ENCODE measurements at places on chromosomes 1 and 21.

- DNase-seq, result no peak
Observed at GRCh38 chr1:56464294-56464693, 115.1 kb downstream of the PLPP3 start.

DNA sequence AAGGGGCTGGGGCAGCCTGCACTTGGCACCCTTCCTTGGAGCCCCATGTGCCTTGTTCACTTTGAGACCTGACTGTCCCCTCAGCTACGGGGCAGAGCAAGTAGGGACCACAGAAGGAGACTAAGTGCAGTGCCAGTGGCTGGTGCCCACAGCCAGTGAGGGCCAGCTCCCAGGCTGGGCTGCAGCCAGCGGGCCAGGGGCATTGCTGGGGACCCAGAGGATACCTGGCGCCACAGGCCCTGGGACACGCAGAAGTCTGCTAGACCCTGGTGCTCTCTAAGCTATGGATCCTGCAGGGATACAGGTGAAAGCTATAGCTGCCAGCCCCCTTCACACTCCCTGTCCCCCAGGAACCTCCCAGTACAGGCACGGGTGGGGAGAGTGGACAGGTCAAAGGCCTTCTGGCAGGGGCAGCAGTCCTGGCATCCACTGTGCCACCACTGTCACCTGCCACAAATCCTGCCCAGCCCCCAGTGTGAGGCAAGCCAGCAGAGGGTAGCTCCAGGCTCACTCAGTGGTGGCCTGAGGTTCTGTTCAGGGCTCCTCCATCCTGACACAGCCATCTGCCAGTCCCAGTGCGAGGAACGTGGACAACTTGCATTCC lies 1.3 kb downstream of the CLCNKA start:
- DNase-seq, result no peak

DNA sequence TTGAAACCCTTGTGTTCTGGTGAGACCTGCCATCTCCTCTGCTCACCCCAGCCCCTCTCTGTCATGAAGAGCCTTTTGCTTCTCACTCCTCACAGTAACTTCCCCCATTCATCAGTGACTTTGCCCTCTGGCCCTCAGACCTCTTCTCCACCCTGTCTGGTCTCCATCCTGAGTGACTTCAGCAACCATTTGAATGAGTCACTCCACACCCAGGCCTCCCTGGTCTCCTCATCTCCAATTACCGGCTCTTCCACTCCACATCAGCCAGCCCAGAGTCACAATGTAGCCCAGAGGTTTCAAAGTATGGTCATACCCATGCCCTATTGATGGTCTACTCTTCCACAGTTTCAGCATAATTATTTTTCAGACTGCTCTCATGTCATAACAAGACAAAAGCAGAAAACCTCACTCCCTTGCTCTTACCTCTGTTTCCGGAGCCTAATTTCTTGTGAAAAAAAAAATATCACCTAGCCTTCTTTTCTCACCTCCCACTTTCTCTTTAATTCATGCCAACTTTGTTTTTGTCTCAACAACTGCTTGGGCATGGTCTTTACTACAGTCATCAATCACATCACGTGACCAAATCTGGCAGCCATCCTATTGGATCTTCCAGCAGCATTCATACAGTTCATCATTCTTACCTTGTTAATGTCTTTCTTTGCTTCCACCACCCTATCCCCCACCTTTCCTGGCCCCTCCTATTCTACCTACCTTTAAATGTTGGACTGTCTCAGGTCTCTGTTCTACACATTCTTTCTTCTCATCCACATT lies 35.6 kb upstream of the NEK7 start:
- DNase-seq, result no peak

GRCh38 chr1:25694167-25695007 lies 77.8 kb downstream of the MAN1C1 start:
- no peak for DNase-seq

GRCh38 chr1:210625715-210626114 lies 297.0 kb downstream of the HHAT start:
- no peak for DNase-seq

- DNase-seq, result peak; percentile 36
Observed at GRCh38 chr1:160078512-160079195, 2.7 kb upstream of the KCNJ9 start.

DNA sequence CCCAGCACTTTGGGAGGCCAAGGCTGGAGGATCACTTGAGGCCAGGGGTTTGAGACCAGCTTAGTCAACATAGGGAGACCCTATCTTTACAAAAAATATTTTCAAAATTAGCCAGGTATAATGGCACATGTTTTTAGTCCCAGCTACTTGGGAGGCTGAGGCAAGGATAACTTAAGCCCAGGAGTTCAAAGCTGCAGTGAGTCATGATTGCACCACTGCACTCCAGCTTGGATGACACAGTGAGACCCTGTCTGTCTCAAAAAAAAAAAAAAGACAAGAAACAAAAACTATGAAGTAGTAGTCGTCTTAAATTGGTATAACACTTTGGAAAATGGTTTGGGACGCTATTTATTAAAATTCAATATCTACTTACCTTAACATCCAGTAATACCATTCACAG lies 7.7 kb downstream of the AIM2 start:
- no peak for DNase-seq

GRCh38 chr1:40267767-40268187 lies 9.7 kb downstream of the ZMPSTE24 start:
- DNase-seq, result no peak

GRCh38 chr1:186738926-186739325 lies 58.7 kb upstream of the PTGS2 start:
- no peak for DNase-seq

DNA sequence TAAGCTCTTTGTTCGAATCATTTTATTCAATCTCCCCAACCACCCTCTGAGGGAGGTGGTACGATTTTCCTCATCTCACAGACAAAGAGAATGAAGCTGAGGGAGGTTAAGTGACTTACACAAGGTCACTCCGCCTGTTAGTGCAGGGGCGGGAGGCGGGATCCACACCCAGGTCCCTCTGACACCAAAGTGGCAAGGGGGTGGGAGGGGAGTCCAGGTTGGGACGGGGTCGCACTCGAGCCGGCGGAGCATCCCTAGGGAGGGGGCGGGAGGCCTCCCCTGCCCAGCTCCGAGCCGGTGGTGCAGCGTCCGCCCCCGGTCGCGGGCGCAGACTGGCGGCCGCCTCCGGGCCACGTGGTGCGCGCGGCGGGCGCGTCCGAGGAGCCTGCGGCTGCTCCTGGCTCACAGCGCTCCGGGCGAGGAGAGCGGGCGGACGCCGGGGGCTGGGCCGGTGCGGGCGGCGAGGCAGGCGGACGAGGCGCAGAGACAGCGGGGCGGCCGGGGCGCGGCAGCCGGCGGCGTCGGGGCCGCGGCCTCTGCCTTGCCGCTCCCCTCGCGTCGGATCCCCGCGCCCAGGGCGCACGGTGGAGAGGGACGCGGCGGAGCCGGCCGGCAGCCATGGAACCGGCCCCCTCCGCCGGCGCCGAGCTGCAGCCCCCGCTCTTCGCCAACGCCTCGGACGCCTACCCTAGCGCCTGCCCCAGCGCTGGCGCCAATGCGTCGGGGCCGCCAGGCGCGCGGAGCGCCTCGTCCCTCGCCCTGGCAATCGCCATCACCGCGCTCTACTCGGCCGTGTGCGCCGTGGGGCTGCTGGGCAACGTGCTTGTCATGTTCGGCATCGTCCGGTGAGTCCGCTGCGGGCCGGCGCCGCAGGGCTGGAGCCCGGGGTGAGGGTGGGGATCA lies at the start of gene OPRD1:
OPRD1 (plus strand) TSS at position 405 of the 903 bp plus-strand sequence; CDS start at position 619, 214 bp downstream.
- DNase-seq, result no peak

DNA sequence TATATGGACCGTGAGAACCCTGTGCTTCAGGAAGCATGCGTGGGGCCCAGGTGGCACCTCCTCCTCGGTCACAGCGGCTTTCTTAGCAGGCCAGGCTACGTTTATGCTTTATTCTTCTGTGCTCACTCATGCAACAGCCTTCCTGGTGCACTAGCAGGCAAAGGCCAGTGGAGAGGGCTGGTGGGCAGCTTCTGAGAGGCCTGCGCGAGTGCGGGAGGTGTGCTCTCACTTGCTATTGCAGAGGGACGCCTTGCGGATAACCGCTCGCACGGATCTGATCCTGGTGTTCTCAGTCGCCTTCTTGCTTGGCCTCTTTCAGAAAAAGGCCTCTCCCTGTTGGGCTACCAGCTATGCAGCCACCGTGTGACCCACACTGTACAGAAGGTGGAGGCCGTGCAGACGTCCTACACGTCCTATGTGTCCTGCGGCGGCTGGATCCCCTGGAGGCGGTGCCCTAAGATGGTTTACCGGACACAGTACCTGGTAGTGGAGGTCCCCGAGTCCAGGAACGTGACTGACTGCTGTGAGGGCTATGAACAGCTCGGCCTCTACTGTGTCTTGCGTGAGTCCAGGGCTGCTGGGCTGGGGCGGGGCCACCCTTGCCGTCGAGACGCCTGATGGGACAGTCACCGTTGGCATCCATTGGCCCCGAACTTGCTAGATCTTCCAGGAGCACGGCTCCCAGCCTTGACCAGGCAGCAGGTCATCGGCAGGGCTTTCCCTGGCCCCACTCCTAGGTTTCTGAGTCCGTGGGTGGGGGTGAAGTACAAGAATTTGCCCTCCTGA lies 4.8 kb downstream of the UMODL1 start:
- no peak for DNase-seq

- DNase-seq, result no peak
Observed at GRCh38 chr1:64195081-64195395, 8.4 kb upstream of the UBE2U start.

- DNase-seq, result no peak
Observed at GRCh38 chr1:210441028-210441427, 112.3 kb downstream of the HHAT start.

GRCh38 chr1:44777969-44778635 lies 2.8 kb downstream of the RPS8 start:
- no peak for DNase-seq

DNA sequence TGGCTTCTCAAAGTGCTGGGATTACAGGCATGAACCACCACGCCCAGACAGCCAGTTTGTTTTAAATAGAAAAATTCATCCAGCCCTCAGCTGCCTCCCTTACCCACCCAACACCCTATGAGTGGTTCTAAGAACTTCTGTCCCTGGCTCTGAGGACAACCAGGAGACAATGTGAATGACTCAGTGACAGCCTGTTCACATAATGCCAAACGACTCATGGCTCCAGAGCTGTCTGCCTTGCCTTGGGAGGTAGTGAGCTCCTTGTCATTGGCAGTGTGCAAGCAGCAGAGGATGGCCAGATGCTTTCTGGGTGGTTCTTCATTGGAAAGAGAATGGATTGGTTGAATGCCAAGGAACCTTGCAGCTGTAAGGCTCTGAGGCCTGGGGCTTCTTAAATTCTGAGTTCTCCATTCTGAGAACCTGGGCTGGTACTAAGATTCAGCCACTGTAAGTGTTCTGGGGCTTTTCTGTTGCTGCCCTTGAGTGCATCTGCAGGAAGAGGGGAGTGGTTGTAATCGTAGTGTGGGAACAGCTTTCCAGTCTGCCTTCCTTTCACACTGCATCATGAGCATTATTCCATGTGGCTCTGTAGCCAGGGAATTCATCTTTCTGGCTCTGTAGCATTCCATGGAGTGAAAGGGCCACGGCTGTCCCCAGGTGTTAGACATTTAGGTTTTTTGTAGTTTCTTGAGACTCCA lies 5.8 kb downstream of the SERINC2 start:
- no peak for DNase-seq

DNA sequence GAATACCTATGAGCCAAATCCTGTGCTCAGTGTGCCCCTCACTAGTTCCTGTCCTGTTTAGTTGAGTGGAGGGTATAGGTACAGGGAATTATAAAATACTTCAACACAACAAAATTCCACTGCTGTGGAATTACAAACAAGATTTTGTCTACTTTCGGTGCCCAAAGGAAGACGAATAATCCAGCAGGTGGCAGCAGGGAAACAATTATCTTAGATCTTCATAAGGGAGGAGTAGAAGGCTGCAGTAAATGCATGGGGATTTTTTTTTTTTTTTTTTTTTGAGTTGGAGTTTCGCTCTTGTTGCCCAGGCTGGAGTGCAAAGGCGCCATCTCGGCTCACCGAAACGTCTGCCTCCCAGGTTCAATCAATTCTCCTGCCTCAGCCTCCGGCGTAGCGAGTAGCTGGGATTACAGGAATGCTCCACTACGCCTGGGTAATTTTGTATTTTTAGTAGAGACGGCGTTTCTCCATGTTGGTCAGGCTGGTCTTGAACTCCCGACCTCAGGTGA lies 2.0 kb upstream of the PIP5K1A start:
- peak; percentile 31 for DNase-seq

GRCh38 chr1:229087339-229087738 lies 183.6 kb upstream of the RAB4A start:
- DNase-seq, result no peak

GRCh38 chr1:90204780-90205179 lies 209.9 kb downstream of the ZNF326 start:
- DNase-seq, result no peak
